ENCODE measurements at places on chromosomes 2 and 18.

GRCh38 chr2:100903534-100904258 is 83.8 kb downstream of the NPAS2 start:
- DNase-seq = no peak

DNA sequence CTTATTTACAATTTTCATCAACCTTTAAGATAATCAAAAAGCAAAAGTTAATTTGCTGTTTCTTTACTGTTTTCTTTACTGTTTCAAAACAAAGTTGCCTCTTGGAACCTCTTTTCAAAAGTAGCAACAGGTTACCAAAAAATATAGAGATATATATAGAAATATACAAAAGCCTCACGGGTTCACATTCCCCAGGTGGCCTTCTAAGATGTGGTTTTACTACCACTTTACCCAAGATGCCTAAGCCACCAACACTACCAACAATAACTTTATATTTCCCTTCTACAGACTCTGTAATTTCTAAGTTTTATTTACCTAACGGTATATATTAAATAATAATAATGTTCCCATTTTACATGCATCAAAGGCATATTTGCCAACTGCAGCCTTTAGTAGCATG is 4.9 kb downstream of the CYB5A start:
- no peak for DNase-seq

DNA sequence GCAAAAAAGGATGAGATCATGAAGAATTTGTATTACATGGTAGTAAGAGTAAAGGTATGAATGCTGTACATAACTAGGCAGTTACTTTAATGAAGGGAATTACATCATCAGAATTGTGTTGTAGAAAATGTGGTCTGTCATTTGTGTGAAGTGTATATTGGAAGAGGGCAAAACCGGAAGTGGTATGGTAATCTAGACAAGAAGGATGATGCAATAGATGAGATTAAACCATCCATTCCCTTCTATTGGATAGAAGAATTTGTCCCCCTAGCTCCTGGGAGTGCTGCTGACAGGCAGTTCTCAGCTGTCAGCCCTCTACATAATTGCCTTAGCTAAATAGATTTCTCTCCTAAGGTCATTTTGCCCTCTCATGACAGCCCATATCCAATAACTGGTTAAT is 55.9 kb upstream of the BARD1 start:
- DNase-seq = no peak

GRCh38 chr2:50448556-50448955 is 583.4 kb downstream of the NRXN1 start:
- no peak for DNase-seq

DNA sequence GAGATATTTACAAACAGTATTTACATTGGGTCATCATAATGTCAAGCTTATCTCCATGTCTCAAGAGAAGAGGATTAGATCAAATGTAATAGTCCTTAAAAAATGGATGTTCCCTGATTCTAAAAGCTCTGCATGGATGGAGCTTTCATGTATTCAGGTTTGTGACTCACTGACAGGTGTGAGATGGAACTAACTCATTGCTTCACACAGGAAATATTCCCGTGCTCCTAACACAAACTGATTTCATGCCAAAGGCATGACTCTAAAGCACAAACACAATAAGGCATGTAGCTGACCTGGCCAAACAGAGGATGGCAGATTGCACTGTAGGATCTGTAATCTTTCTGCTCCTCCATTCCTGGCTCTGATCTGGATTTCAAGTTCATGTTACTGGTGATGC is 110.0 kb downstream of the ALK start:
- DNase-seq = no peak

DNA sequence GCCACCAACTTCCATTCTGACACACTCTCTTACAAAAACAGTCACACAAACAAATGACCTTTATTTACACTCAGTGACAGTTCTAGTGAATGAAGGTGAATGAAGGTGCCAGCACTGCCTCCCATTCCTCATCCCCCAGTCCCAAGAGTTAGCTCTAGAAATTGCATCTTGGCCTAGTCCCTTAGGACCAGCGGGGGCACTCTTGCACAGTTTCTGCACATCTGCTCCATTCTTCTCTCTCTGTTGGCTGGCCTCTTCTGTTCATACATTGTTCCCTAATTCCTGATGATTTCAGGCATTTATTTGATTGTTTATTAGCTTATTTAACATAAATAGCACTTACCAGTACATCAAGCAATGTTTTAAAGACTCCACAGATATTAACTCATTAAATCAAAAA is 30.9 kb downstream of the GAREM1 start:
- no peak for DNase-seq

- DNase-seq = no peak
Measured at GRCh38 chr18:78629426-78629825, 350.2 kb upstream of the SALL3 start.

DNA sequence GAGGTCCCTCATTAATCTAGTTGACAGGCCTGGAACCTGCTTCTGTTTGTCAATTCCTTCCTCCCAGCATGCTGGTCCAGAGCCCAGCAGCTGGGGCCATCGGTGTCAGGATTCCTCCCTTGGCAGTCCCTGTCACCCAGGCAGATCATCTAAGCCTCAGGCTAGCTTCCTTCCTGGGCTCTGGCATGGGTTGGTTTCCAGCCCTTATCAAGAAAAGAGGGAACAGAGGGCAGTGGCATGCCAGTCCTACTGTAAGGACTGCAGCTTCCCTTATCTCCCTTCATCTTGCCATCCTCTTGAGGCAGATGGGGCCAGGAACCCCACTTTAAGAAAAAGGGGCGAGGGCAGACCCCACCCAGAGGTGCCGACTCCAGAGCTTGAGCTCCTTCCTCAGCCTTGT is 10.9 kb upstream of the KCNK3 start:
- no peak for DNase-seq

DNA sequence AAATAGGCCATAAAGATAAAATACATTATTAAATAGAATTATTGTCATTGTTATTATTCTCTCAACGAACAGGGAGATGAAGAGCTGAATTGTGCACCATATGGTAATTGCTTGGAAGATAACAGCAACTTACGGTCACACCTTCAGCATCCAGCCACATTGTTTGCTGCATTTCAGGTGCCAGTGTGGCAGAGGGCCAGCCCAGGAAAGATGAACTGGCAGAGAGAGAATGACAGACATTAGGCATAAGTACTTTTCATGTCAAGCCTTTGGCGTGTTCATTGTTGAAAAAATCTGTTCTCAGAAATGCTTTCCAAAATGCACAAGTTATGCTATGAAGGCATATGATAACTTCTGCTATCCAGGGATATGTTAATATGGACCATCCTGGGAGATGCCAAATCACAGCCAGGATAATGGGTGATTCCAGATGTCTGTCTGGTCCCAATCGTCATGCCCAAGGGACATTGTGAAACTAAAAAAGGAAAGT is 748.6 kb upstream of the PIK3C3 start:
- DNase-seq = no peak

GRCh38 chr2:727071-727470 is 49.9 kb upstream of the TMEM18 start:
- DNase-seq = no peak

GRCh38 chr2:17558878-17559277 is 18.4 kb downstream of the VSNL1 start:
- no peak for DNase-seq

- no peak for DNase-seq
Measured at GRCh38 chr2:222270396-222270795, 28.4 kb downstream of the PAX3 start.

DNA sequence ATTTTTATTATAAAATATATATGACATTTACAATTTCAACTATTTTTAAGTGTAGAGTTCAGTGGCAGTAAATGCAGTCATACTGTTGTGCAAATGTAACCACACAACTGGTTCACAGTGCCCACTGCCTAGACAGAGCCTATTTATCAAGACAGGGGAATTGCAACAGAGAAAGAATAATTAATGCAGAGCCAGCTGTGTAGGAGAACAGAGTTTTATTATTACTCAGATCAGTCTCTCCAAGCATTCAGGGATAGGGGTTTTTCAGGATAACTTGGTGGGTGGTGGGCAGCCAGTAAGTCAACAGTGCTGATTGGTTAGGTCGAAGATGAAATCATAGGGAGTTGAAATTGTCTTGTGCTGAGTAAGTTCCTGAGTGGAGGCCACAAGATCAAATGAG is 200.3 kb downstream of the NYAP2 start:
- no peak for DNase-seq

- no peak for DNase-seq
Measured at GRCh38 chr2:203949228-203949627, 12.7 kb downstream of the ICOS start.

GRCh38 chr2:112920923-112921532 is 10.1 kb downstream of the IL37 start:
- DNase-seq = no peak

DNA sequence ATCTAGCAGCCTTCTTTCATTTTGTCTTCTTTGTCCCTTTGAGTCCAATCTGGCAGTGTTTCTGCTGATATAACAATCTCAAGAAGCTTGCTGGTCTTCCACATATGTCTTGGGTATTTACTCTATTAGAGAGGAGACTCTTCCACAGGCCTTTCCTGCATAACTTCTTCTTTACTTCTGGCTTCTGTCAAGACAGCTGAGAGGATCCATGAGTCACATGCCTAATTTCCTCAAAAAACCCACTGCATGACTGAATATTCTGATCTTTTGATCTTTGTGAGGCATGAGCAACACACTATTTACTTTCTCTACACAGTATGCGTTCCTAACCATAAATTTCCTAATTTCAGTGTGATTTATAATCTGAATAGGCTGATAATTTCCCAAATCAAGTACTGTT is 5.1 kb upstream of the DCC start:
- no peak for DNase-seq

- no peak for DNase-seq
Measured at GRCh38 chr2:240663546-240664190, 19.0 kb downstream of the AQP12B start.

DNA sequence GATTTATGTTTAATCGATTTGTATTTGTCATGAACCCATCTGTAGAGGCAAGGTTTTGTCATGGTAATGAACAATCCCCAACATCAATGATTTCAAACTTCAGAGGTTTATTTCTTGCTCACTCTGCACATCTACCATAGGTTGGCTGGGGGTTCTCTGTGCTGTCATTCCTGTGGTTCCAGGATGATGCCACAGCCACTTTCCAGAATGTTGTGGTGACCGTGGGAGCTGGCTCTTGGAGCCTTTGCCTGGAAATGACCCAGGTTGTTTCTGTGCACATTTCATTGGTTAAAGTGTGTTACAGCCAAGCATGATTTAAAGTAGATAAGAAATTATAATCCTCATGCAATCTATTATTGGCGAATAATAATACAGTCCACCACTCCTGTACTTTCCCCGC is 28.2 kb upstream of the EPAS1 start:
- no peak for DNase-seq

GRCh38 chr2:85429924-85430289 is 11.4 kb downstream of the SH2D6 start:
- no peak for DNase-seq
